ENCODE measurements at places on chromosomes 3 and 15. TPM values are rescaled to one million over a fixed set of nuclear protein-coding genes. Genes with fewer than 3 reads are reported as not detected.

DNA sequence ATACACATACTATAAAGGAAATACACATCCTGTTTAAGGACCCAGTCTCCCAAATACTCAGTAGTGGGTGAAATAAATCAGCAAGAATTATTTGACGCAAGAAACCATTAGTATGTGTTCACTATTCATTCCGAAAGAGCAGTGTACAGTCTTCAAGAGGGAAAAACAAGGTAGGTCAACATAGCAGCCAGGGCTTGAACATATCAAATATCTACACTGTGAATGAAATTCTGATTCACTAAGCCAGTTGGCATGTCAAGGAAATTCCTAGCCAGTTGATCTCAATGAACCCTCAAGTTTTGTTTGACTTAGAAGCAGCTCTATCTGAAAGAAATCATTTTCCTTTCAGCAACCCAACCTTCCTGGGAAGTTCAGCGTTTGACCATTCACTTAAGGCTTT, 99.0 kb downstream of the CNTN3 start:
- DNase-seq, result no peak

Gene ATP13A5
- total RNA-seq, result not detected

- DNase-seq, result no peak
These were observed 51.9 kb upstream of the ADAMTSL3 start for GRCh38 chr15:83602021-83602420.

GRCh38 chr3:105032541-105032940, 334.2 kb upstream of the ALCAM start:
- no peak for DNase-seq

All from myocyte (in vitro differentiated cells).